Left lung (tissue), 14 donors: ENCODE measurements at places on chromosomes 11 and 22.
A peak's percentile ranks its signal among the peaks of the same experiment; 100 is the strongest.

- no peak for DNase-seq
Observed at GRCh38 chr11:9726321-9727022, 62.6 kb downstream of the SWAP70 start.

- no peak for DNase-seq
Observed at GRCh38 chr11:62896049-62896448, 15.4 kb downstream of the SLC3A2 start.

GRCh38 chr11:28259177-28259843, 151.1 kb downstream of the METTL15 start:
- DNase-seq = peak; percentile 20

DNA sequence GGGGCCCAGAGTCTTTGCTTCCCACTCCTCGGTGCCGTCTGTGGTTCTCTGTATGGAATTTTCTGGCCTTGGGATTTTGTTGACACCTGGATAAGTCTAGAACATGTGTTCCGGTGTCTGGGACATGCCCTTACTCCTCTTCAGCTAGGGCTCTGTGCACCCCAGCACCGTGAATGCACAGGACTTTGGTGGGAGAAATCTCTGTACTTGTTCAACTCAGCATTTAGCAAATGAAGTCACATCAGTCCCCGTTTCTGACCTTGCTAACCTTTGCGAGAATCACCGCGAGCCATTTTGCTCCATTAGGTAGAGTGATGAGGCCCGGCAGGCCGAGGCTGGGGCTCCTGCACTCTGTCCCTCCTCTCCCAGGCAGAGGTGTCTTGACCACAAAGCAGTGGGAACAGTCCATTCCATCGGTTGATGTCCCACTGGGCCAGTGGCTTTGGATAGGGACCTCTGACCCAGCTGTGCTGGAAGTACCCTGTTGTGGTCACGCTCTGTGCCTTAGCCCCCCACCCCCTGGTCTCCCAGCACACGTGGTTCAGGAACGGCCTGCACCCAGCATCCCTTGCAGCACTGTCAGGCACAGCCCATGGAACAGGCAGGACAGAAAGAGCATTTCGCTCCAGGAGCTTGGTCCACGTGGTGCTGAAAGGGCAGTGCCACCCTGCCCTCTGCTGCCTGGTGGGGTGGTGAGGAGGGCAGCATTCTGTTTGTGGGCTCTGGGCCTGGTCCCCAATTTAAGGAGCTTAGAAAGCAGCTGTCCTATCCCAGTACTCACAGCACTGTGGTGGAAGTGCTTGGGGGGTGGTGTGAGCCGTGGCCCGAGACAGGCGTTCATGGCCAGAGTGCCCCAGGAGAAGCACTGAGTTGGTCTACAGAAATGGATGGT, 73.4 kb downstream of the MED15 start:
- no peak for DNase-seq

DNA sequence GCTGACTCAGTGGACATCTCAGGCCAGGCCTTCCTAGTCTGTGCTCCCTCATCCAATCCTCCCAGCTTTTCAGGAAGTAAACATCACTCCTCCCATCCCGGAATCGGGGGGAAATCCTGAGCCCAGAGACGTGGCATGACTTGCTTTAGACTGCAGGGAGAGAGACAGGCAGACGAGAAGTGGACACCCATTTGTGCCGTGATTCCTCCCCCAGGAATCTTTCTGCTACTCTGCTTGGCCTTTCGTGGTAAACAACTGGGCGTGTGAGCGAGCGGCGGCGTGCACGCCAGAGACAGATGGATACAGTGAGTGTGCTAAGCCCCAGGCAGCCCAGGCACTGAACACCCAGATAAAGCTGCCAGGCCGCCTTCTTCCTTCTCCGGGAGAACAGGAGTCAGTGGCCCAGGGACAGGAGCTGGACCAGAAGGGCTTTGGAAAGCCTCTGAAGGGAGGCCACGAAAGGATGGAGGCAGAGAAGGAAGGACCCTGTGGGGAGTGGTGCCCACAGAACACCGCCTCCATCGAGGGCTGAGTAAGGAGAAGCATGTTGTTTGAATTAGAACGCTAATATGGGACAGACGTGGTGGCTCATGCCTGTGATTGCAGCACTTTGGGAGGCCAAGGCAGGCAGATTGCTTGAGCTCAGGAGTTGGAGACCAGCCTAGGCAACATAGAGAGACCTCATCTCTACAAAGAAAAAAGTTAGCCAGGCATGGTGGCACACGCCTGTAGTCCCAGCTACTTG, 53.0 kb upstream of the PRR5 start:
- no peak for DNase-seq
